ENCODE measurements at places on chromosomes 7 and 10.

GRCh38 chr10:36494371-36494770 is 631.0 kb upstream of the ANKRD30A start:
- DNase-seq = peak; percentile 88

GRCh38 chr7:104584620-104585019 is 256.2 kb downstream of the LHFPL3 start:
- DNase-seq = peak; percentile 50

DNA sequence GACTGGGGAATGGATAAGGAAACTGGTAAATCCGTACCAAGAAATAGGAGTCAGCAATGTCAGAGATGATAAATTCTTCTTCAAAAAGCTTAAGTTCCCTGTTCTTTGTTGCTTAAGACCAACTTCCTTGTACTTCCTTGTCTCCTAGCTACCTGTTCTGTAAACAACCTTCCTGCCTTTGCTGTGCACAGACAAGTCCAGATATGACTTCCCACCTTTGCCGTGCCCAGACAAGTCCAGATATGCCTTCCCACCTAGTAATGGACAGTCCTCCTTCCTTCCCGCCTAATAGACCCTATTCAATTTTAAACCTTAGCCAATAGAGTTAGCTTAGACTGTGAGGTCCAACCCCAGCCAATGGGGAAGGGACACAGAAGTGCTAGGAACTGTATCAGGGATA is 2.5 kb upstream of the ZNF33A start:
- DNase-seq = no peak

DNA sequence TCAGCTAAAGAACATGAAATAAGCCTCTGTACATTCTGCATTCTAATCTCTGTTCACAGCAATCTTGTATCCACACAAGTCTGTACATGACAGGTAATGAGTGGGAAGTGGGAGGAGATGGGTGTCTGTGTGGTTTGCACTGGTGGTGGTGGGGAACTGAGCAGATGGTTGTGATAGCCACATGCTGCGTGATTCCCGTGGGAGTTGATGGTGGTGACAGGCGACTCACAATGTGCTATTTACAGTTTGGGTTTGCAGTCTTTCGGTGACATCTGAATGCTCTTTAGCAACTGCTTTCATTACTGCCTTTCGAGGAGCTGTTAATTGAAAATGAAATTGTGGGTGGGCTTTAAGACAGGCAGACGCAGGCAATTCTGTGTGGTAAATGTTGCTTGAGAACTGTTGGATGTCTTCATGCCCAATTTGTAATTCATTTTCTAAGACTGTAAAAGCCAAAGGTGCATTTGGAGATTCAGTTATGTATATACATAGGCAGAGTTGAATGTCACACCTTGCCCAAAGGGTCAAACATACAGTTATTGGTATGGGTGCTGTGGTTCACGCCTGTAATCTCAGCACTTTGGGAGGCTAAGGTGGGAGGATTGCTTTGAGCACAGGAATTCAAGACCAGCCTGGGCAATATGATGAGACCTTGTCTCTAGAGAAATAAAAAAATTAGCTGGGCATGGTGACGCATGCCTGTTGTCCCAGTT is 308.2 kb downstream of the AUTS2 start:
- no peak for DNase-seq

- no peak for DNase-seq
Observed at GRCh38 chr10:15251791-15252380, 83.4 kb upstream of the NMT2 start.

- DNase-seq = no peak
Observed at GRCh38 chr7:79009647-79010046, 443.8 kb downstream of the MAGI2 start.
